ENCODE measurements at places on chromosomes 7 and 10.

- peak; percentile 77 for DNase-seq
These were observed 83.9 kb downstream of the PIP4K2A start for GRCh38 chr10:22630234-22631174.

- no peak for DNase-seq
These were observed 319.0 kb downstream of the GRID1 start for GRCh38 chr10:86047588-86047987.

GRCh38 chr7:107180378-107180777, 11.6 kb downstream of the HBP1 start:
- peak; percentile 70 for DNase-seq

DNA sequence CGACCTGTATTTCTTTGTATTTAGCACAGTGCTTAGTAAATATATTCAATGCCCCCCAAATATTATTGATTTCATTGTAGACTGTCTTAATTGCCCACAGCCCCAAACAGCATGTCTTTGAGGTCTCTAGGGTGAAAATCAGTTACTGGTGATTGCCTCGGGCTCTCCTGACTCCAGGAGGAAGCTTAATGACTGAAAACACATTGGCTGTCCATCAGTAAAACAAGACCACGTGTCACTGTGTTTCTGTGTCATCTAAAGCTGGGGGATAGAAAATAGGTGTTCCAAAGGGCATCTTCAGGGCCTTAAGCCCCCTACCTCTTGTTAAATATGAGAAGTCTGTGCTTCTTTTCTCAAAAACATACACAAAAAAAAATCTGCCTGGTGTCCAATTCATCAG, 67.9 kb downstream of the CACNA2D1 start:
- no peak for DNase-seq

- DNase-seq = no peak
These were observed 12.7 kb downstream of the LOXL4 start for GRCh38 chr10:98255146-98255877.

DNA sequence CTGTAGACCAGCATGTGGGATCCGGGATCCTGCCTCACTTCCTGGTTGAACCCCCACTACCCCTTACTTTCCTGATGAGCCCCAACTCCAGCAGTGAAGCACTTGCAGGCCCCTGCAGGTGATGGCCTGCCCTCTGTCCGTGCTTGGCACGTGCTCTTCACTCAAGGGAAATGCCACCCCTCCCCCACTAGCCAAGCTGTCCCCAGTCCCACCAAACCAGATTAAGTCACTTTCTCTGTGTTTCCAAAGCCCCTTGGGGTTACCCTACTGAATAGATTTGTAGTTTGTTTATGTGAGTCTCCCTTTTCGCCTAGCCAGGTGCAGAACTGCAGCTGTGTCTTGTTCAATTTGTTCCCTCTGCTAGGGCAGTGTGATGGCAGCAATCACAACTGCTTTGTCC, 121.7 kb downstream of the WDFY4 start:
- DNase-seq = no peak

DNA sequence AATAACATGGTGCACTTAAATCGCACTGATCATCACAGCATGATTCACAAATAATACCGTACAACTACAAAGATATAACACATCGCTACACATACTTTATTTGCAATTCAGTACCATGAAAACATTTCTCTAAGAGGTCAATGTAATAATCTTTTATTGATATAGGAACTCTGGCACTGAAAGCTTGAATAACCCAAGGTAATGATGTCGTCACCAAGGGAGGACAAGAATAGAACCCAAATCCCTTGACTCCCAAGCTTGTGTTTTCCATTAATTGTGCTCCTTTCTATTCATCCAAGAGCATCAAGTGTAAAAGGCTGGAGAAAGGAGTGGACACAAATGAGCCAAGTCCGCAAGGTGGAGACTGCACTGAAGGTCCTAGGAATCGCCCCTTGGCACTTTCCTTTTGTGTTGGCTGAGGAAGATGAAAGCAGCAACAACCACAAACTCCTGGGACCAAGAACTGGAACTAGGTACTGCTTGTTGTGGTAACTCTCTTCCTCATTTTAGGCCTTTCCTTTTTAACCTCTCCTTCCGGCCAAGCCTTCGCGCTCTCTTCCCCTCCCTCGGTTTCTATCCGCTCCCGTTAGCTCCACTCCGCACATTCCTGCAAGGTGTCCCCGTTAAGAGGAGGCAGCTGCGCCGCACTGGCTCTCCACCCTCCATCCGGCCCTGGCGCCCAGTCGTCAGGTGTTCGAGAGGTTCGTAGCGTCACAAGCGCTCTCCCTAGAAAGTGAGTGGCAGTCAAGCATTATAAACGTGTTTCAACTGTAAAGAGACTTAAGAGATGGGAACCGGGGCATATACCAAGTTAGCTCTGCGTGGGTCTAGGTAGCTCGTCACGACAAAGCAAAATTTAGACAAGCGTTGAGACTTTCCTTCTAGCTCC, 1.0 kb upstream of the CBLL1 start:
- no peak for DNase-seq

DNA sequence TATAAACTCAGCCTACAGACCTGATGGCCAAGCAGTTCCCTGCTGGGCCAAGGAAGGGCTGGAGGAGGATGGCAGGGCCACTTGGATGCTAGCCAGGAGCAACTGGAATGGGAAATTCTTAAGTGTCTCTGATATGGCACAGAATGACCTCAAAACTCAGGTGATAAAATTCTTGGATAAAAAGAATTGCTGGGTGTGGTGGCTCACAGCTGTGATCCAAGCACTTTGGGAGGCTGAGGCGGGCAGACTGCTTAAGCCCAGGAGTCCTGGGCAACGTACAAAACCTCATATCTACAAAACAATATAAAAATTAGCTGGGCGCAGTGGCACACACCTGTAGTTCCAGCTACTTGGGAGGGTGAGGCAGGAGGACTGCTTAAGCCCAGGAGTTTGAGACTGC, 14.0 kb upstream of the PKD1L1 start:
- DNase-seq = no peak

DNA sequence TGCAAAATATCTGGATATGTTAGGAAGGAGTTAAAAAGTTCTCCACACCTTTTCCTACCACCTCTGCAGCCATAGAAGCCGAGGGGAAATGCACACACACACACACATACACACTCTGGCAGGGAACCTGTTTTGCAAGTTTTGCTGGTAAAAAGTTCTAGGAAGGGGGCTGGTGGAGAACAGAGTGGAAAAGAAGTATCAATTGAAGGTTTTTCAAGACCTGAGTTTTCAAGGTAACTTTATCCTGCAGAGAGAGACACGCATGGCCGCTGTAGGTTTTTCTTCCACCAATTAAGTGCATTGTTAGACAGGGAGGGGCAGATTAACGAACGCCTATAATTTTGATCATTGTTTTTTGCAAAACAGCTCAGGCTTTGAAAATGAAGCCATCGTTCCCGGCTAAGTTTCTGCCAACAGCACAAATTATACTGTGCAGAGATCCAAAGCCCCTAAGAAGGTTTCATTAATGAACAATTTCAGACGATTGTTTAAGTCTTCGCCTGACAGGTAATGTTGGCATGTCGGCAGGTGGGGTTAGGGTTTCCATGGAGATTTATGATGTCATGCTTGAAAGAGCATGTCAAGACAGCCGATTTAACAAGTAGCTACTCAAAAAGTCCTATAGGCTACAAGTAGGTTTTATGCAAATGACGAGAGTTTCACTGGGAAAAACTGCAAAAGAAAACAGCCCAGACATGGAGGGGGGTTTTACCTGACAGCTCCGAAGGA, 29.7 kb downstream of the KIAA1217 start:
- DNase-seq = no peak

GRCh38 chr10:99676426-99676825, 17.1 kb downstream of the ENTPD7 start:
- no peak for DNase-seq

- peak; percentile 74 for DNase-seq
These were observed 57.6 kb upstream of the EZH2 start for GRCh38 chr7:148941598-148942275.

GRCh38 chr10:132142396-132143161, 44.2 kb upstream of the DPYSL4 start:
- DNase-seq = peak; percentile 14

DNA sequence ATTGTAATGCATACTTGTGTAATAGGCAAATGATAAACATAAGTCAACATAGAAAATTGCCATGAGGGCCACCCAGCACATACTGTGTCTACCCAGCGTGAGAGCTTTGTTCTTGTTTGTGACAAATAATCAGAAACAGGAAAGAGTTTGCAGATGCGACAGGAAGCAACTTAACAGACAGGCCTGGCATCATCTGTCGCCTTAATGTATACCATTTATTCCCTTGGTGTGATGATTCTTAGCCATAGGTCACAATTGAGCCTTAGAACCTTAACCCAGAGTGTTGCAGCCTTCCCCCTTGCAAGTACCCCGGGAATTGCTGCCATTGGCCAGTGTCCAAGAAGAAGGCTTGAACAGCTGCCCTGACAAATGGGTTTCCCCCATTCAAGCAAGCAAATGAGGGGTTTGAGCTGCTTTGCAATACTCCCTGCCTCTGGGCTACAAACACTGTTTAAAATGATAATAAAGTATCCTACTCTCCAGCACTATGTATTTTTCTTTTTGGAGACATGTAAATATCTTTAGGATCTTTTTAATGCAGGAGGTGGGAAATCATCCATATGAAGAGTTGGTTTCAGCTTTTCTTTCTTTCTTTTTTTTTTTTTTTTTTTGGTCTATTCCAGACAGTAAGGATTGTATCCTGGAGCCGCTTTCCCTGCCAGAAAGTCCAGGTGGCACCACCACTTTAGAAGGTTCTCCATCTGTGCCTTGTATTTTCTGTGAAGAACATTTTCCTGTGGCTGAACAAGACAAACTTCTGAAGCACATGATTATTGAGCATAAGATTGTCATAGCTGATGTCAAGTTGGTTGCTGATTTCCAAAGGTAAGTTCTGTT, 80.0 kb downstream of the ZNF277 start:
- no peak for DNase-seq

DNA sequence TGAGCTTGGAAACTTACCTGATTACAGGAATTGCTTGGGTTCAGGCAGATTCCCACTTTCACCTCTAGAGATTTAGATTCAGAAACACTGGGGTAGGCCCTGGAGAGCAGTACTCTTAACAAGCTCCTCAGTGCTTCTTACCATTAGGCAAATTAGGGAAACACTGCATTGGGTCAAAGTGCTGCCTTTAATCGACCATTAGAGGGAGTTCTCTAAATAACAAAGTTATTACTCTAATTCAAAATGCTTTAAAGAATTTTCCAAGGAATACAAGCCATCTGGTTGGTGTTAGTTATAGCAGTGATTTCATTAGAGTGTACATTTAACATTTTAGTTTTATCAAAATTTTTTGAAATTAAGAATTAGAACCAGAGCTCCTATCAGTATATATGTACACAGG, 324.5 kb downstream of the GFRA1 start:
- peak; percentile 57 for DNase-seq

- no peak for DNase-seq
These were observed 39.9 kb upstream of the EMX2 start for GRCh38 chr10:117502421-117503243.

- DNase-seq = no peak
These were observed 3.8 kb downstream of the COMTD1 start for GRCh38 chr10:75231672-75232581.

GRCh38 chr7:127208351-127208750, 44.4 kb downstream of the GRM8 start:
- no peak for DNase-seq

- DNase-seq = no peak
These were observed 79.3 kb upstream of the ST8SIA6 start for GRCh38 chr10:17533731-17534130.

GRCh38 chr10:124387078-124387874, 31.4 kb downstream of the OAT start:
- DNase-seq = peak; percentile 17

- no peak for DNase-seq
These were observed 16.8 kb downstream of the AOAH start for GRCh38 chr7:36707465-36707864.

- DNase-seq = no peak
These were observed 68.0 kb downstream of the SH3PXD2A start for GRCh38 chr10:103787331-103787730.

DNA sequence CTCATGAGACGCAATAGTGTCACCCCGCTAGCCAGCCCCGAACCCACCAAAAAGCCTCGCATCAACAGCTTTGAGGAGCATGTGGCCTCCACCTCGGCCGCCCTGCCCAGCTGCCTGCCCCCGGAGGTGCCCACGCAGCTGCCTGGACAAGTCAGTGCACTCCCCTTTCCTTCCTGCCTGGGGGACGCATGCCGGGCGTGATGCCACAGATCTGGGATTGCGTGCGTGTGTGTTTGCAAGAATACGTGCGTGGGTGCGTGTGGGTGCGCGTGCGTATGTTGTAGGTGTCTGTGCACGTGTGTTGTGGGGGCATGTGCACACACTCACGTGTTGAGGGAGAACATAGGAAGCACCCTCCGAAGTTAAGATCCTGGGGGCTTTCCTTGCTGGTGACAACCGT, 23.5 kb downstream of the PFKFB3 start:
- no peak for DNase-seq

DNA sequence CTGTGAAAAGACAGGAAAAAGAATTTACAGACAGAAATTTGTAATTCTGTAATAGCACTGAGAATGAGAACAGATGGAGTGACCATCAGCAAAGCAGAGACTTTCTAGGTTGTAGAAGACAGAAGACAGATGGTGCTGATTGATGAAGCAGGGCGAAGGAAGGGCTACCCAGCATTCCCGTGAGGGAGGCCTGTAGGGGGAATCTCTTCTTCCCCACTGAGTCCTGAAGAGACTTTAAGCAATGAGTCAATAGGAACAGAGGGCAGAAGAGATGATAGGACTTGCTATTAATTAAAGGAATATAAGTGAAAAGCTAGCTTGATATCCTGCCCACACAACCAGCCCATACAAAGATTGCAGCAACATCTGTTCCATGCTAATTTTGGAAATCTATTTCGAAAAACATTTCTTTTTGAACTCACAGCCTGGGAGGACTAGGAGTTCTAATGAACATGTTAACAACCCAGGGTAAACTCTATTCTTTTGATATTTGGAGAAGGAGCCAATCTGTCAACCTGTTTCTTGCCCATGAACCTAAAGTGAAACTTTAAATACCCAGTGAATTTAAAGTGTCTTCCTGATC, 44.1 kb downstream of the RALA start:
- no peak for DNase-seq
